ENCODE measurements at places on chromosomes 4 and X.

GRCh38 chr4:81682492-81682891, 210.8 kb upstream of the RASGEF1B start:
- DNase-seq, result no peak

DNA sequence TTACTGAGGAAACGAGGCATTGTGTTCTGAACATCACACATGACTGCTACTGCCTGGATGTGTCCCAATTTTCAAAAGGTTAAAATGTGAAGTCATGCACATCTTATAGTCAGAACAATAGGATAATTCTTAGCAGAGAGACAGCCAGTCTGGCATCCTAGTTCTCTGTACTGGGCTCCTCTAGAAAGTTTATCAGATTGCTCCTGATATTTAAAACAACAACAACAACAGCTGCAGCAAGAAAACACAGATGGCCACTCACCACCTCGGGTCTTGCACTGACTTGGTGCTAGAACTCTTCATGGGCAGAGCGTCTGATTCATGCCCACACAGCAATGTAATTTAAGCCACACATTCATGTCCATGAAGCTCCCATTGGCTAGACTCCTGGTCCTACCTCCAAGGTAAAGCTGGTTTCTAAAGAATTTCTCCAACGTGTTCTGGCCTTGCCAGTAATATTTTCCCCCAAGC, 33.3 kb upstream of the SLC2A9 start:
- DNase-seq, result no peak

DNA sequence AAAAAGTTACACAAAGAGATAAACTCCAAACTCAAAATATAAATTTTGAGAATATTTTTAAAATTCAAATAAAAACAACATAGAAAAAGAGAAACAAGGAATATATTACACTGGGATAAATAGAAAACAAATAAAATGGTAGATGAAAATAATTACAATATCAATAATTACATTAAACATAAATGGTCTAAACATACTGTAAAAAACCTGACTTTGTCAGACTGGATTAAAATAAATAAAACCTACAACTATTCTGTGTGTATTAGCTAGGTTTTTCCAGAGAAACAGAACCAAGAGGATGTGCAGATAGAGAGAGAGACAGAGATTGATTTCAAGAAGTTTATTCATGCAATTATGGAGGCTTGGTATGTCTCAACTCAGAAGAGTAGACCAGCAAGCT, 126.5 kb downstream of the LRBA start:
- DNase-seq, result no peak

GRCh38 chr4:94267037-94267436, 59.4 kb downstream of the SMARCAD1 start:
- no peak for DNase-seq

DNA sequence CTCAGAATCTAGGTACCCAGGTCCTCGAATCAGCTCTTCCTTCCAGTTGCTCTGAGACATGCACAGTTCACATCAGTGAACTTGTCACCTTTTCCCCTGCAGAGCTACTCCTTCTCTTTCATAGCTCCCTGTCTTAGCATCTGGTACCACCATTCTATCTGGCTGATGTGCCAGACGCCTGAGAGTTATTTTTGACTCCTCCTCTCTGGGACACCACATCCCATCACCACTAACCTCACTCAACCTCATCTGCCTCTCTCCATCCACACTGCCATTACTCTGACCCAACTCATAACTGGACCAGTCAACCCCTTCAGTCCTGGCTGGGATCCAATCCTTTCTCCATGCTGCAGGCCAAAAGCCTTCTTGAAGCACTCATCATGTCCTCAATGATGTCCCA, 44.5 kb downstream of the SLC2A9 start:
- DNase-seq, result no peak

DNA sequence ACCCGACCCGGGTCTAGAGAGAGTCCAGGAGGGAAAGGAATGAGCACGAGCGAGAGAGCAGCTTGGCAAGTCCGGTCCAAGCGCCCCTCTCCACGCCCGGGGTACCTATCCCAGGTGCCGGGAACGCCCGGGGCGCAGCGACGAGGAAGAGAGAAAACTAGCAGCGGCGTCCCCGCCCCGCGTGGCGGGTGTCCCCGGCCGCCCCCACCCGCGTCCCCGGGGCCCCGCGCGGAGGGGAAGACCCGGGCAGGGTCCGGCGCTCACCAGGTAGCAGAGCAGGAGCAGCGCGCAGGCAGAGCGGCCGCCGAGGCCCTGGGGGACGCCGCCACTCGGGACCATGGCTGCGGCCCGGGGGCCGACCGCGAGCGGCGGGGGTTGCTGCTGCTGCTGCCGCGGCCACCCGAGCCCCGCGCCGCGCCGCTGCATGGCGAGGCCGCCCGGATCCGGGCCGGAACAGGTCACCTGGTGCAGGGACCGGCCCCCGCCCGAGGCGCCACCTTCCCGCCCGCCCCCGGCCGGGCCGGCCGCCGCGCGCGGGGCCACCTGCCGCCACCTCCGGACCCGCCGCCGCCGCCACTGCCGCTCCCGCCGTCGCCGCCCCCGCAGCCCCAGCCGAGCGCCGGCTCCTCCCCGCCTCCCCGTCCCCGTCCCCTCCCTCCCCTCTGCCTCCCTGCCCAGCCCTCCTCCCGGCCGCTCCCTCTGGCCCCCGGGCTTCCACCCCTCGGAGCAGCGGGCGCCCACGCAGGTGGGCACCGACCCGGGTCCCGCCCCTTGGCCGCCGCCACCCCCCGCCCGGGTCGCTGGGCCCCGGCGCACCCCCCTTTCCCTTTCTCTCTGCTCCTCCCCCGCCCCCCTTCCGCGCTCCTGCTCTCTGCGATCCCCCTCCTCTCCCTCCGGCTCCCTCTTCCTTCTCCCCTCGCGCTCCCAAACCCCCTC, at the start of gene SEL1L3:
Gene SEL1L3 (minus strand): TSS at position 578 of the 936 bp plus-strand sequence. CDS start 152 bp downstream, at position 426.
- no peak for DNase-seq

- no peak for DNase-seq
Observed at GRCh38 chrX:103220511-103221323, 5.8 kb downstream of the BEX4 start.

DNA sequence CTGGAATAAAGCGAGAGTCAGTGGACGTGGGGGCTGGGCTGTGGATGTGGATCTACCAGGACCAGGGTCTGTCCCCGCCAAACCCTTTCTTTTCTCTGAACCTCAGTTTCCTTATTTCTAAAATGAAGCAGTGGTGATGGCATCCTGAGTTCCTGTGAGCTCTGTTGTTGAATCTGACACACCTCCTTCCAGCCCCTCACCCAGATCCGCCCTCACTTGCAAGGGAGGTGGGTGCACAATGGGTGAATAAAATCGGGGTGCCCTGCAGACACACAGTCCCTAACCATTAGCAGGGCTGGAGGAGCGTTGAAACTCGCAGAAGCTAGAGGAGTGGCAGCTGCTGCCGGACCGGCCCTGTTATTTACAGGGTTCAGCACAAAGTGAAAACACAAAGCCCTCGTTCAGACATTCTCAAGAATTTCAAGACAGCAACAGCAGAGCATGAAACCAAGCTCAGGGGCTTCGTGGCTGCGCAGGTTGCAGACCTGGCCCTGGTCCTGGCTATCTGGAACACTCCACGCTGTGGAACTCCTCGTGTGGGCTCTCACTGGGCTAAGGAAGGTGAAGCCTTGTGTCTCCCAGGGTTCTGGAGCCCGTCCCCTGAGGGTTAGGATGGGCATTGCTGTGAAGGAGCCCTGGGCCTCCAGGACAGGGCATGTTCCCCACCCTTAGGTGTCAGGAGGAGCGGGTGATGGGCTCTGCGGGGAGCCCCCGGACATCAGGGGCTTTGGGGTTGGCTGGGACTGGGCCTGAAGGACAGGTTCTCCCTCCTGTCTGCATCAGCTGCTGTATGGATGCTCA, 42.9 kb downstream of the PSAPL1 start:
- no peak for DNase-seq
